ENCODE measurements at places on chromosomes 11 and 22.

DNA sequence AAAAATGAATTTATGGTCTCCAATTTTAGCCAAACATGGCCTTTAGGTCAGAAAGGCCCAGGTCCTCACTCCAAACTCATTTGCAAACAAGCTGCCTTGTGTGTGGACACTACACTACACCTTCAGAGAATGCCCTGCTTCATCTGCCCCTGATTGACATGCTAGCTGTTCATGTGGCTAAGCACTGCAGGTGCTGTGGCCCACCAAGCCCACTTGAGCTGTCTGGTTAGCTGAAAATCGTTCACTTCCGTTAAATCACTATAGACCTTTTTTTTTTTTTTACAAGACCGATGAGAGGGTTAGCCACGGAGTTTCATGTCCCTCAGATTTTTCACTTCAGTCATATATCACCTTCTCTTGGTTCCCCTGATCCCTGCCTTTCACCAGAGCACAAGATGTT, 39.3 kb downstream of the NF2 start:
- DNase-seq, result no peak

DNA sequence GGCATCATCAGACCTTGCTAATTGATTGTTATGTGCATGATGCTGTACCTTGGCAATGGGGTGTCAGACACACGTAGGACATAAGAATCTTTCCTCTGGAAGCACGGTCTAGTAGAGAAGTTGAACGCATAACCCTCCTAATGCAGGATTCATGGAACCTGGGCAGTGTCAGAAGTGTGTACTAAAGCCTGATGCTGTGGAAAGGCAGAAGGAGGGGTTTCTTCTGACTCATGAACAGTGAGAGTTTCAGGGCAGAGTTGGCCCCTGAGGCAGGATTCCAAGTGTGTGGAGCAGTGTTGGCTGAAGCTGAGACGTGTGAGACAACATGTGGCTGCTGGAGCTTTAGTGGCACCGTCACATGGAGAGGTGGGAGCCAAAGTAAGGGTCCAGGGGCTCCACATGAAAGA, 3.5 kb downstream of the PANX1 start:
- DNase-seq, result no peak

DNA sequence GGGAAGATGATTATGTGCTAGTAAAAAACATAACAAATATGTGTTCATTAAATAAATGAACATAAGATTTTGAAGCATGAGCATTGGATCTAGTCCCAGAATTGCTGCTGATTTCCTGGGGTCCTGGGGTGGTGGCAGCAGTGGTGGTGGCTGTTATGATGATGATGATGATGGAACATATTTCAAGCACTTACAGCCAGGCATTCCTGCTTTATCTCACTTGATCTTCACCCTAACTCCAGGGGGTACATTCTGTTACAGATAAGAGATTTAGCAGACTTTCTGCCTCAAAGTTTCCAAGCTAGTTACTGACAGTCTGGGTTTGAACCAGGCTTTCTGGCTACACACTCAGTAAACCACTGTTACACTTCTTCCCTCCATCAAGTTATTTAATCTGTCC, 5.2 kb downstream of the TRAPPC4 start:
- DNase-seq, result no peak

DNA sequence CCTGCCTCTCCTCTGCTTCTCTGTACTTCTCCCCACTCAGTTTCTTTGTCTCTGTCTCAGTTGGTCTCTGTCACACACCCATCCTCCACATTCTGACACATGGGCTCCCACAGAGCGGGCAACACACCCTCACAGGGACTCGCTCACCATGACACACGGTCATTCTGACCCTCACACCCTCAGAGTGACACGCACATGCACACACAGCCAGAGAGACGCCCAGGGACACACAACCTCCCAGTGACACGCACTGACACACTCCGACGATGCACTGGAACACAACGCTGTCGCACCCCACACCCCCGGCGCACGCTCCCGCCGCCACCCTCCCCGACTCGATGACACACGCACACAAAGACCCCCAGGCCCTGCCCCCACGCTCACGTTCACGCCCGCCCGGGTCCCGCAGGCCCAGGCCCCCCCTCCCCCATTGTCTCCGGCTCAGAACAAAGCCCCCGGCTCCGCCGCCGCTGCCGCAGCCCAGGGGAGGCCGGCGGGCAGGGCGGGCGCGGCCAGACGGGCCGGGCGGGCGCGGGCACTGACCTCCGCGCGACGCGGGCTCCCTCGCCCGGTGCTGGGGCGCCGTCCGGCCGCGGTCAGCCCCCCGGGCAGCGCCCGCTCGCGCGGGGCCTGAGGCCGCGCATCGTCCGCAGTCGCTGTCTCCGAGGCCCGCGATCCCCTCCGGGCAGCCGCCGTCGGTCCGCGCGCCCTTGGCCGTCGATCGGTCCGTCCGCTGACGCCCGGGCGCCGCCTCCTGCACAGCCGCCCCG, 404 bp downstream of the DCHS1 start:
- DNase-seq, result no peak

DNA sequence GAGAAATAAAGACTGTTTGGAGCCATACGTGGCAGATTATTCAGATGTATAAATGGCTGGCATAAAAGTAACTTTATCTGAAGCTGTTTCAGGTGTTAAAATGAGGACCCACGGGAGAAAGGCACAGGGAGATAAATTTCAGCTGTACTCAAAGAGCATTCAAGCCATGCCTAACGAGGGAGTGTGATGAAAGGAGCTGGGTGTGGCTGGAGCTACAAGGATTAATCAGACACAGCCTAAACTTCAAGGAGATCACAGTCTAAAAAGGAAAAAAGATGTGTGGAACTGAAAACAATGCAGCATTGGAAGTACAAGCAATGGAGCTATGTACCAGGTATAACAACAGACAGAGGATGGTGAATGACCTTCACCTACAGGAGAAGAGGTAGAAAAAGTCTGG, 120.8 kb upstream of the APOA1 start:
- DNase-seq, result no peak

Data from NCI-H1092 (cell line).